NCI-H524 treated with DMSO at 0.1 percent for 48 hours (cell line): ENCODE measurements at places on chromosomes 2 and 18.

DNA sequence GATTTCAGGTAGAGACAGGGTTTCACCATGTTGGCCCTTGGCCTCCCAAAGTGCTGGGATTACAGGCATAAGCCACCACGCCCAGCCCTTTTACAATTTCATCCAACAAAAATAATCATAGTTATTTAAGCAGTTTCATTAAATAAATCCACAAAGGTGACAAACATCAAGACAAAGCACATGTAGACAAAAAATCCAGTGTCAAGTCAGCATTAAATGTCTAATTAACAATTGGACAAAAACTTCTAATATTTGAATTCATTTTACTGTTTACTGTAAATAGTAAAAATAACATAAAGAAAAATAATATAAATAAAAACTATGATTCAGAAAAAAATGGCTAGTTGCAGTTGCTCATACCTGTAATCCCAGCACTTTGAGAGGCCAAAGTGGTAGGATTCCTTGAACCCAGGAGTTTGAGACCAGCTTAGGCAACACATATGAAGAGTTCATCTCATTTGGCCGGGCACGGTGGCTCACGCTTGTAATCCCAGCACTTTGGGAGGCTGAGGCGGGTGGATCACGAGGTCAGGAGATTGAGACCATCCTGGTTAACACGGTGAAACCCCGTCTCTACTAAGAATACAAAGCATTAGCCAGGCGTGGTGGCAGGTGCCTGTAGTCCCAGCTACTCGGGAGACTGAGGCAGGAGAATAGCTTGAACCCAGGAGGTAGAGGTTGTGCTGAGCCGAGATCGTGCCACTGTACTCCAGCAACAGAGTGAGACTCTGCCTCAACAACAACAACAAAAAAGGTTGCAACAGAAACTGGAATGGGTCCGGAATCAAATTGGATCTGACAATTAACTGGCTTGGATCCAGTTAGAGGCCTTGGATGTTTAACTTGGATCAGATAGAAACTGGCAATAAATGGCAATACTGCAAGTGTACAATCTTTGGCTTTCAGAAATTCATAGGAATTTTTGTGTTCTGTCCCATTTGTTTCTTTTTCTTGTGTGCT, 56.9 kb upstream of the MAT2A start:
- no peak for DNase-seq

DNA sequence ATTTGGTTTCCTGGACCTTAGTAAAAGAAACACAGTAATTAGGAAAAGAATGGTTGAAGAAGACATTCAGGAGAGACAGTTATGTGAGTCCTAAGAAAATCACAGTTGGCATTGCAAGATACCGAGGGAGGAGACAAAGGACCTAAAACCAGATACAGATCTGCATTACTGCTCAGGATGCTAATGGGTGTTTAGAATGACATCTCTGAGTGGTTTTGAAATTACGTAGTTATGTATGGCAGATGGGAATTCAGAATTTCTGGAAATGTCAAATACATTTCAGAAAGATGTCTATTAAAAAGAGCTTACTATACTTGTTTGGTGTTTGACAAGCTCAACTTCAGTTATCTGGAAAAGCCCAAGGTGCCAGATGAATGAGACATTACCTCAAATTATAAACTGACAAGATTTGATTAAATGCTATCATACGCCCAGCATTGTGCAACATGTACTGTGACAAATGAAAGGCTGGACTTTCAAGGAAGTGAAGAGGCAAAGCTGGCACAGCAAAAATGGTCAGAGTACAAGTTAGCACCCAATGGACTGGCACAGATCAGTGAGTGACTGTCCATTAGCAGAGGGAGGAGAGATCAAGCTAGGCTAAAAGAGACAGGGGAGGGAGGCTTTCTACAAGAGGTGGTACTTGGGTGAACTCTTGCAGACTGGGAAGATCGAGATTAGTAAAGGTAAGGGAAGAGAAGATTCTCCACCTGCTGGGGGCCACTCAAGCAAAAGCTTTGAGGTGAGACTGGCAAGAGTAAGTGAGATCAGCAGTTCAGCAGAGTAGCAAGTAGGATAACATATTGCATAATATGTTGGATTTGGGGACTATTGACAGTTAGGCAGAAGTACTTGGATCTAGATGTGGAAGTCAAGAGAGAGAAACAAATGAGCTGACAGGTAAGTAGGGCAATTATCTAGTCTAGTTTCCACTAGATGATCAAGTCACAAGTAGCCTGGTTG, 168.9 kb downstream of the CYRIA start:
- DNase-seq: no peak

- DNase-seq: no peak
These were observed 16.2 kb downstream of the ATG16L1 start for GRCh38 chr2:233267516-233268245.

DNA sequence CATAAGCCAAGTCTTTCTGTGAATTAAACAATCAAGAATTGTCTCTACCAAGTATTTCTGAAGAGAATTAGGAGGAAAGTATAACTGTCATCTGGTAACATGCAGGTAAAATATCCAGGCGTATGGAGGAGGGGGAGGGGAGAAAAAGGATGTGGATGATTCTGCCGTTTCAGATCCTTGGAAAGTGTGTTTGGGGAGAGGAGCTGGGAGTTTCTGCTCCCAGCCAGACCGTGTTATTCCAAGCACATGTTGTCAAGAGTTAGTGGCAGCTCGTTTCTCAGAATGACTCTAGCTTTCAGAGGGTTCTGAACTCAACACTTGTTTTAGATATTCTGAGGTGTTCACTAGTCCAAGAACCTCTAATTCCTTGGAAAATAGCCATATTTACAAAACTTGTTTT, 137.6 kb downstream of the FAM124B start:
- DNase-seq: no peak

DNA sequence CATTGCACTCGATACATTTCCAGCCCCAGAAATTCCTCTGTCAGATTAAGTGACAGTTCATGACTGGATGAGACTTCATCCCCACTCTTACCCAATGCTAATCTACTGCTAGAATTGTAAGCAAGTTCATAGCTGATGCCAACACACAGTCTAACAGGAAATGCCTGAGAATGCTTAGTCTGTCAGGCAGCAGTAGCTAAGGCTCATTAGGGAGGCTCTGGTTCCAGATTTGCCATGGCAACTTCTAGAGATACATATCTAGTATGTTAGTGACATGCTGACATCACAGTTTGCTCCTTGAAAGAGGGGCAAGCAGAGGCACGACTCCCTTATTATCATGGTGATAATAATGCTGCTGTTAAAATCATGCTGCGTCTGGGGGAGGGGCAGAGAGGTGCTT, 198.4 kb downstream of the RBM43 start:
- no peak for DNase-seq

DNA sequence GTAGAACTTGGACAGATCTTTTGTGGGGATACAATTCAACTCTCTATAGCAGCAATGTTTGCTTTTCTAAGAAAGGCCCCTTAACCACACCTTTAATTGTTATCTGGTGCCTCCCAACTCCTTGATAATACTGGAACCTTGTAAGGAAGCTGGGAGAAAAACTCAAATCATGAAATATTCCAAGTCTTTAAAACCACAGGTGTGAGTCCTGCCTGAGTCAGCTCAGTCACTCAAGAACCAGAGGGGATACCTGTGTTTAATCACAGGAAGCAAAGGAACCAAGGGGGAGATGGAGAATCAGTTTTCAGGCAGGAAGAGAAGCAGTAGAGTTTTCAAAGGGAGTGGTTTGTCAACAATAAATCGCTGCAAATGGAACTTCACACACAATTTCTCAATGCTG, 159.9 kb downstream of the LAMA3 start:
- no peak for DNase-seq

DNA sequence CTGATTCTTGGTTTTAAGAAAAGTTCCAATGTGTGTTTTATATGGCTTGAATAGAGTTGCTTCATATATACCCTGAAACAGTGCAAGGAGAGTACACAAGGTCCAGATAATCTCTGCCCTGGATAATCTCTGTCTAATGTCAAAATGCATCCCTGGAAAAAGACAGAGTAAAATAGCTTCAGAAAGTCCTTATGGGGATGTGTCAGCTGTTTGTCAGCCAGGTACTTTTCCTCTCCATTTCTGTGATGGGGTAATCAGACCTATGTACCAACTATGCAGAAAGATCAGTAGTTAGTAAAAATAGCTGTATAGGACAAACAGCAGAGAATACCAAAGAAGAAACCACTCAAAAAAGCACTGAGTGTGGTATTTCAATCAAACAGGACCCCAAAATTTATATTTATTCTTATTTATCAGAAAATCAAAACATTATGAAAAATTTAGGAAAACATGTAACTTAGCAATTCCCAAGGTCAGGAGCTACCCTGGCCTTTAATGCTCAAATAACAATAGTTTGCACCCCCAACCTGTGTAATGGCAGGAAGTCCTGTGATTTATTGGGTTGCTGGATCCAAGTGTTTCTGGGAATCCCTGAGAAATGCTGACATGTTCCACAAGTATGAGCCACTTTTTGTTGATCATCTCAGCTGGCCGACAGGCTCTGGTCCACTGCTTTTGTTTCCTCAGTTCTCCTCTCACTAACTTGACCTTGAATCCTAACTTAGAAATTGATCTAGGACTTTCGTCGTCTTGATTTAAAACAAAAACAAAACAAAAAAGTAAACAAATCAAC, 69.6 kb downstream of the MDH1 start:
- no peak for DNase-seq

DNA sequence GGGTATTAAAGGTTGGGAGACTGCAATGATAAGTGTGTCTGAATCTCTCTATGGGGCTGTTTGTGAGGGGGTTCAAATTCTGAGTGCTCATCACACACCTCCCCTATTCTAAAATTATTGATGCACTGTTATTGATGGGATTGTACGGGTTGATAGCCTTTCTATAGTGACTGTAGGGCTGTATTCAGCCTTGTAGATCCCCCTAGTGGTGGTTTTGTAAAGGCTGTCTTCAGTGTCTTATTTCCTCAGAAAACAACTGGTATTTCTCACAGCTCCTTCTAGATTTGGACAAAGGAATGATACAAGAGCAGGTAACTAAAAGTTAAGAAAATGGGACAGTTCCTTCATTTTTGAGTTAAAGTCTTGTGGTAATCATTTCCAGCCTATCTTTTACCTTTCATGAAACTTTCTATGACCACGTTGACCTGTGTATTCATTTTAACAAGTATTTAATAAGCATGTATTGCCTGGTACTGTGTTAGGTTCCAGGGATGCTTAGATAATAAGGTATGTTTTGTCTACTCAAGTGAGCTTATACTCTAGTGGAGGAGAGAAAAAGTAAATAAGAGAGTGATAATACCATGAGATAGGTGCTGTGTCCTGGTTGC, 21.2 kb downstream of the SMAD4 start:
- DNase-seq: no peak
